ENCODE measurements at places on chromosomes 7 and 10. TPM values are rescaled to one million over a fixed set of nuclear protein-coding genes. Genes with fewer than 3 reads are reported as not detected.

The GRM8 gene
- total RNA-seq: not detected

The ACBD7 gene
- total RNA-seq: not detected

The ITGB8 gene
- total RNA-seq: 24.7 TPM

The PRKCQ gene
- 1.1 TPM for total RNA-seq

The PRRT4 gene
- total RNA-seq: 5.8 TPM

The PLEKHS1 gene
- 0.29 TPM for total RNA-seq

The PSD gene
- total RNA-seq: 0.16 TPM

The PTPRE gene
- total RNA-seq: 46.0 TPM

The MMD2 gene
- total RNA-seq: not detected

The HMX2 gene
- not detected for total RNA-seq

The PDGFA gene
- 114 TPM for total RNA-seq

The ZWINT gene
- total RNA-seq: 2.9 TPM

DNA sequence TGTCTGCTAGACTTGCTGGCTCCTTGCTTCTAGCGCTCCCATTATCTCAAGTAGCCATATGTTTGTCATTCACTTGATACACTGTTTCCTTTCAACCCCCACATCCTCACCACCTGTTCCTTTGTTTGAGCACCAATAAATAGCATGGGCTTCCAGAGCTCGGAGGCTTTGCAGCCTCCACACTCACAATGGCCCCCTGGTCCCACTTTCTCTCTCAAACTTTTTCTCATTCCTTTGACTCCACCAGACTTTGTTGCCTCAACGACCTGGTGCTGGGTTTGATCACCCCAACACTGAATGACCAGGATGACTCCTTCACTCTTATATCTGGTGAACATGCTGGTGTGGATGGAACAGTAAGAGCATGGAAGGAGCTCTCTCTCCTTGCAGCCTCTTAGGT lies 114.5 kb upstream of the TRIM24 start:
- no peak overlapping the region for H3K4me3 ChIP-seq
- no peaks in the 10 kb centered on the region for H3K4me1 ChIP-seq
- no peak for DNase-seq
- H3K27me3 ChIP-seq: no peaks in the 10 kb centered on the region
- H3K36me3 ChIP-seq: no peaks in the 10 kb centered on the region

- H3K36me3 ChIP-seq: peaks cover 3% of the 10 kb centered on the region
- H3K4me1 ChIP-seq: peaks cover 6% of the 10 kb centered on the region
- no peak for DNase-seq
These were observed 56.8 kb downstream of the CACNB2 start for GRCh38 chr10:18196806-18197550.

DNA sequence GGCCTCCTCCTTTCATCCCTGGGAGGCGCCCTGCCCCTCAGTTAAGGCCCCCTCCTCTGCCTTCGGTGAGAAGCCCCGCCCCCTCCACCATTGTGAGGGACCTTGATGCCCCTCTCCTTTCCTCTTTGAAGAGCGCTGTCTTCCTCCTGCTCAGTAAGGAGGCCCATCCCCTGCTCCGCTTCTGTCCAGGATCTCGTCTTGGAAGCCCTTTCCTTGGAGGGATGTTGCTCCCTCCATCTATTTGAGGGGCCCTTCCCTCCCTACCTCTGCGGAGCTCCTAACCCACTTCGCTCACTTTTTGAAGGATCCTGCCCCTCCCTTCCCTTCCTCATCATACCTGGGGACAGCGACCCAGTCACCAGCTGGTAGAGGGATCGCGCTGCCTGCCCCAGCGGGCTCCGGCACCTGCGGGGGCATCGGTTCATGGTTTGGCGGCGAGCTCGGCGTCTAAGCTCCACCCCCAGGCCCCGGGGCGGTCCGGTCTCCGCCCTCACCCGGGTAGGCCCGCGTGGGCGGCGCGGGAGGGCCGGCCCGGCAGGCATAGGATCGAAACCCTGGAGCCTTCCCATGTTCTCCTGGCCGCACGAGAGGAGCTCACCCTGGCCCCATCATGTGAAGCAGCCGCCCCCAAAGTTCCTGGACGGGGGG lies 4.1 kb downstream of the KCNIP2 start:
- no peaks in the 10 kb centered on the region for H3K27me3 ChIP-seq
- no peaks in the 10 kb centered on the region for H3K4me1 ChIP-seq
- no peak overlapping the region for H3K4me3 ChIP-seq
- no peak overlapping the region for H3K27ac ChIP-seq
- DNase-seq: peak; percentile 83

GRCh38 chr7:35351466-35351865 lies 97.6 kb upstream of the TBX20 start:
- H3K36me3 ChIP-seq: no peaks in the 10 kb centered on the region
- DNase-seq: no peak
- no peaks in the 10 kb centered on the region for H3K4me1 ChIP-seq
- no peak overlapping the region for H3K27ac ChIP-seq

- no peak for DNase-seq
- H3K36me3 ChIP-seq: no peaks in the 10 kb centered on the region
- H3K4me1 ChIP-seq: no peaks in the 10 kb centered on the region
- no peaks in the 10 kb centered on the region for H3K27me3 ChIP-seq
These were observed 569.5 kb downstream of the SORCS3 start for GRCh38 chr10:105210546-105210945.

DNA sequence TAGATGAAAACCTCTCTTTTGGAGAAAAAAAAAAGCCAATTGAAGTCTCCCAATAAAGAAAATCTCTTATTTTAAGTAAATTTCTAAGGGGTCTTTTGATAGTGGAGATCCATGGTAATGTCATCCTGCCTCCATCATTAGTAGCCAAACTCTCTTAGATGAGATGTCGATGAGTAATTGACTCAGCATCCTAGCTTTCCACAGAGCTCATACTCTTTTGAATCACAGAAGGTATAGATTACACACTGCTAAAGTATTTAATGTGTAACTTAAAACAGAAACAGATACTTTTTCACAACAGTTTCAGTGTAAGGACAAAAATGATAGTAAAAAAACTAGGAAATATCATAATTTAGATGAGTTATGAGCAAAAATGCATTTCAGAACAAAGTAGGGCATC lies 19.4 kb downstream of the MAGI2 start:
- H3K27ac ChIP-seq: no peak overlapping the region
- no peaks in the 10 kb centered on the region for H3K4me1 ChIP-seq
- H3K36me3 ChIP-seq: no peaks in the 10 kb centered on the region
- no peak for DNase-seq

DNA sequence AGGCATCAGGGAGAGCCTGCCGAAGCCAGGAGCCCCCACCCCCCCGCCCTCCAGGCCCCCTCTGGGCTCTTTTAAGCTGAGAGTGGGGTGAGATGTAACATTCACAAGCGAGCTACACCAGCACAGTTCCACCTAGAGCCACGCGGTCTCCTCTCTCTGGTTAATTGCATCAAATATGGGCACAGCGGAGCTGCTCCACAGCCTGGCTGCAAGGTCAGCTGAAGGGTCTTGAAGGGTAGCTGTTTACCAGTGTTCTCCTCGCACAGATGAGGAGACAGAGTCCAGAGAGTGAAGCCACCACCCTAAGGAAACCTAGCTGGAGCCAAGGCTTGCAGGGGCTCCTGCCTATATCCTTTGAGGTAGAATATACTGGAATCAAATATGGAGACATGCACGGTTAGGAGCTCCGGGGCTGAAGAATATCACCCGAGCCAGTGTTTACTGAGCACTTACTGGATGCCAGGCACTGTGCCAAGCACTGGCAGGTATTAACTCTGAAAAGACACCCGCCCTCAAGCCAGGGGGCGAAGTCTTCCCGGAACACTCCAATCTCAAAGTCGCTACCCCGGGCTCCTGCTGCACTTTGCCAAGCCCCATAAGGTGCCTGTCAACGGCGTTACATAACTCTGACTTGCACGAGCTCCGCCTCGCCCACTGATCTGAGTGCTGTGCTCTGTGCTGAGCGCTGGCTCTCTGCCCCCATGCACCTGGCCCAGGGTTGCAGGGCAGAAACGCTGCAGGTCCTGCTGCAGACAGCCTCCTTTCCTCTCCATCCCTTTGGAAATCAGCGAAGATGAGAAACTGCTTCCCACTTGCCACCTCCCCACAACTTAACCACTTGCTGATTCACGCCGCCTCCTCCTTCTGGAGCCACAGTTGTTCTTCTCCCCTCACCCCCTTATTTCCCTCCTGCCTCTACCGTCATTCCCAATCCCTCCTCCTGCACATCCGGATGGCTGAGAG lies 5.4 kb downstream of the CHST15 start:
- no peak for DNase-seq
- H3K27ac ChIP-seq: no peak overlapping the region
- H3K4me1 ChIP-seq: no peaks in the 10 kb centered on the region

DNA sequence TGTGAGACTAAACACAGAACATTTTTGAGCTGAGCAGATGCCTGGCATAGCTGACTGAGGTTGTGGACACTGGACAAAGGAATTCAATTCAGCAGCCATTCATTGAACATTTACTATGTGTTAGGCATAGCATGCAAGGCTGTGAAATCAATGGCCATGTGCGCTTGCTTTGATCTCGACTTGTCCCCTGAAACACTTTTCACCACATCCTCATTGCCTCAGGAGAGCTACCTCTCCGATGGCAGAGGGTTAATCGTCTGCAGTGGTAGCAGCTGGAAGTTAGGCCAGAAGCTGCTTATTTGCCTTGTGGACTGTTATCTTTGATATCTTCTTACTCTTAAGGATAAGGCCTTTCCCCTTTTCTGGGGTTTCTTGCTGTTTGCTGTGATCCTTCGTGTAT lies 297.8 kb downstream of the AUTS2 start:
- H3K36me3 ChIP-seq: no peaks in the 10 kb centered on the region
- no peak for DNase-seq
- H3K27me3 ChIP-seq: no peaks in the 10 kb centered on the region
- no peaks in the 10 kb centered on the region for H3K4me1 ChIP-seq
- H3K4me3 ChIP-seq: no peak overlapping the region

DNA sequence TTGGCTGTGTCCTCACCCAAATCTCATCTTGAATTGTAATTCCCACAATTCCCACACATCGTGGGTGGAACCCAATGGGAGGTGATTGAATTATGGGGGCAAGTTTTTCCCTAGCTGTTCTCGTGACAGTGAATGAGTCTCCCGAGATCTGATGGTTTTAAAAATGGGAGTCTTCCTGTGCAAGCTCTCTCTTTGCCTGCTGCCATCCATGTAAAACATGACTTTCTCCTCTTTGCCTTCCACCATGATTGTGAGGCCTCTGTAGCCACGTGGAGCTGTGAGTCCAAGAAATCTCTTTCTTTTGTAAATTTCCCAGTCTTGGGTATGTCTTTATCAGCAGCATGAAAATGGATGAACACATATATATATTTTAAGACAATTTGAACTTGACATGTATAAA lies 285.4 kb downstream of the BAMBI start:
- DNase-seq: no peak
- H3K36me3 ChIP-seq: no peaks in the 10 kb centered on the region
- H3K27me3 ChIP-seq: no peaks in the 10 kb centered on the region
- no peak overlapping the region for H3K4me3 ChIP-seq

DNA sequence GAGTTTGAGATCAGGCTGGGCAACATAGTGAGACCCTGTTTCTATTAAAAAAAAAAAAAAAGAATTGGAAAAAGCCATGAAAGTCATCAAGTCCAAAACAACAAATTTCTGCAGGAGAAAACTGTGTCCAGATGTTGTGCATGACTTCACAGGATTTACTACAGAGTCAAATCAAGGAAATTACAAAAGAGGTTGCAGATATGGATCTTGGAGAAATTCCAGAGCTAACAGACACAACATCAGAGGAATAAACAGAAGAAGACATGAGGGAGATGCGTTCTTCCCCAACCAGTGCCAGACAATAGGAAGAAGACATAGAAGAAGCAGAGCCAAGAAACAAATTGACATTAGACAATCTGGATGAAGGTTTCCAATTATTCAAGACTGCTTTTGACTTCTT lies 24.3 kb upstream of the KCNIP2 start:
- H3K4me3 ChIP-seq: no peak overlapping the region
- no peaks in the 10 kb centered on the region for H3K36me3 ChIP-seq
- no peak overlapping the region for H3K27ac ChIP-seq
- no peaks in the 10 kb centered on the region for H3K27me3 ChIP-seq

- no peaks in the 10 kb centered on the region for H3K27me3 ChIP-seq
- H3K27ac ChIP-seq: no peak overlapping the region
- H3K4me3 ChIP-seq: no peak overlapping the region
- H3K36me3 ChIP-seq: no peaks in the 10 kb centered on the region
These were observed 957.1 kb downstream of the SORCS3 start for GRCh38 chr10:105598207-105598606.

- H3K4me1 ChIP-seq: no peaks in the 10 kb centered on the region
- H3K4me3 ChIP-seq: no peak overlapping the region
- no peak for DNase-seq
- H3K36me3 ChIP-seq: no peaks in the 10 kb centered on the region
These were observed 1.5 kb upstream of the RELN start for GRCh38 chr7:103990991-103991390.

DNA sequence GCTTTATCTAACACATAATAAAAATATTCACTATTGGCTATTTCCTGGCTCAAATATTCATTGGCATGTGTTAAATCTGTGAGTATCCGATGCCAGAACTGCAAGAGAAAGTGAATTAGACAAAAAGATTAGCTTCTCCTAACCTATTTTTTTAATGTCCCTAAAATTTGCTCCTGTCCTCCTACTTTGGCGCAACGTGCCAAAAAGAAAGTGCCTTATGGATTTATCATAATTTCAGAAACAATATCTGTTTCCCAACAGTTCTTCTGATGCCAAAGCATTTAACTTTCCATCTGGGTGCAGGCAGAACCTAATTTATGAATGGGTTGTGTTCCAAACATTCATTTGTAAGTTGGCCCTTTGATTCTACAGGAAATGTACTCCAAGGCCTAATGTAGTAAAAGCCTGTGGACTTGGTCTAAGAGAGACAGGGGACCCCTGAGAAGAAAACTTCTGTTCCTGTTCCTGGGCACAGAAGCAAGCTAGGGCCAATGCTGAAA lies 15.4 kb downstream of the PIP4K2A start:
- H3K27me3 ChIP-seq: no peaks in the 10 kb centered on the region
- H3K4me3 ChIP-seq: no peak overlapping the region
- no peak for DNase-seq
- no peak overlapping the region for H3K27ac ChIP-seq

DNA sequence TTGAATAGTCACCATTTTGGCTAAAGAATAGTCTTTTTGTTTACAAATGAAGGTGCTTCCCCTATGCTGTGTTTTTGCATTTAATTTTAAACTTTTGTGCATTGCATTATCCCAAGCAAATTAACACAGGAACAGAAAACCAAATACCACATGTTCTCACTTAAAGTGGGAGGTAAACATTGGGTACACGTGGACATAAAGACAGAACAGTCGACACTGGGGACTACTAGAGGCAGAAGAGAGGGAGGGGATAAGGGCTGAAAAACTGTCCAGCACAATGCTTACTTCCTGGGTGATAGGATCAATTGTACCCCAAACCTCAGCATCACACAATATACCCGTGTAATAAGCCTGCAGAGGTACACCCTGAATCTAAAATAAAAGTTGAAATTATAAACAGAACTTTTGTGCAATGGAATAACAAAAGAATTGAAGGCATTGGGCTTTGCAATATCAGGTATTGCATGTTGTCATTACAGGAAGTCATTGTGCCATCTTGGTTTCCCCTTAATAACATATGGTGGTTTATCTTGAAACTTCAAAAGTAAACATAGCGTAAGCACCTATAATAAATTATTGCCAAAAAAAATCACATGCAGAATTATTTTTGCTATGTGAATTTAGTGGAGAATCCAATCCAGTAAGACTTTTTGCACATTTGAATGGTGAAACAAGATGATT lies 16.1 kb downstream of the ADD3 start:
- no peak overlapping the region for H3K4me3 ChIP-seq
- no peaks in the 10 kb centered on the region for H3K36me3 ChIP-seq
- H3K27ac ChIP-seq: no peak overlapping the region
- DNase-seq: no peak
- H3K27me3 ChIP-seq: no peaks in the 10 kb centered on the region
- peaks cover 3% of the 10 kb centered on the region for H3K4me1 ChIP-seq
